NB4 (cell line): ENCODE measurements at places on chromosomes 7 and 10.

GRCh38 chr10:126839094-126839761 is 66.0 kb upstream of the DOCK1 start:
- no peak for DNase-seq

DNA sequence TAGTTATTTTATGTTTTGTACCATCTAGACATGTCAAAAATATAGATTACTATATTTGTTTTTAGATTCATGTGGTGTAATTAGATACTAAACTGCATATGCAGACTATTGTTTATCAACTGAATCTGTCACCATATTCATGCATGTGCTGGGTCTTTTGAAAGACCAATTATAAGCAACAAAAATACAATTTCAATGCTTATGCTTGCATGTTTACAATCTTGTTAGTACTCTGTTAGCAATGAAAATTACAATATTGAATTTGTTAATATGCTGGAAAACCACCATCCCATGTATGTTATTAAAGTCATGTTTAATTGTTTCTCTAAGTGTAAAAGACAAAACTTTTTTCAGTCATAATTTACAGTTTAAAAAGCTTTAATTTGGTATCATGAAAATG is 140.9 kb downstream of the HGF start:
- no peak for DNase-seq

DNA sequence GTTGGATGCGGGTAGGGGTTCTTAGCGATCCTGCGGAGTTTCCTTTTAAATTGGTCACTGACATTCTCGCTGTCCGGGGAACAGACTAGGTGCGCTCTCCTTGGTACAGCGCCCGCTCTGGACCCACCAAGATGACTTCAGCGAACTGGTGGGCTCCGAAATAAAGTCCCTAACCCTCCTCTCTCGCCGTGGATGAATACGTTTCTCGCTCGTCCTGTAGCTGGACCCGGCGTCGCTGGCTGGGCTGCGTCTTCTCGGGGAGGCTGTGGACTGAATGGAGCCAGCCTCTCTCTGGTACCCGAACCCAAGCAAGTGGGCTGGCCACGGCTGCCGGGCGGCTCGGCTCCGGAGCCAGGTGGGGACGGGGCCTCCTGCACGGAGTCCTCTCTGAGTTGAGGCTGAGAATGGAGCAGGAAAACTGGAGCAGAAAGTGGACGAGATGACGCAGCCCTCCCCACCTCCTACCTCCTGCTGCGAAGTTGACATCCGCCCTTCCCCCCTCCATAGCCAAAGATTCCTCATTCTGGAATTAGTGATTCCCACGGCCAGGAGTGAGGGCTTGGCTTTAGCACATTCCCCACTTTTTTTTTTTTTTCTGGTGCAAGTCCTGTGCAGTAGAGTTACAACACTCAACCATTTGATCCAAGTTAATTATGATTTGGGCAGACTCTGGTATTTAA is 1.5 kb downstream of the UNC5B start:
- no peak for DNase-seq

DNA sequence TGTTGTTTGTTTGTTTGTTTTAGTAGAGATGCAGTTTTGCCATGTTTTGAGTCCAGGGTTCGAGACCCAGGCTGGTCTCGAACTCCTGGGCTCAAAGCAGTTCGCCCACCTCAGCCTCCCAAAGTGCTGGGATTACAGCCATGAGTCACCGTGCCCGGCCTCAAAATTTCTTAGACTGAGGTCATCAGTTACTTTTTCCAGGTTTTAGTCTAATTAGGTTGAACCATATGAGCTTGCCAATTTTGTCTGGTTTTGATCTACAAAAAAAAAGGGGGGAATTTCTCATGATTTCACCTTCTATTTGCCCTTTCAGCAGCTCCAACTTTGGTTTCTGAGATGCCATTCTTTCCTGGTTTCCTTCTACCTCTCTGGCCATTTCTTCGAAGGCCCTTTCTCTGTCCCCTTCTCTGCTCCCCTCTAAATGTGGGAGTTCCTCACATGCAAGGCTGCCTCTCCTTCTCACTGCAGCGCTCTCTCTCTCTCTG is 5.5 kb downstream of the CUEDC2 start:
- DNase-seq, result no peak

DNA sequence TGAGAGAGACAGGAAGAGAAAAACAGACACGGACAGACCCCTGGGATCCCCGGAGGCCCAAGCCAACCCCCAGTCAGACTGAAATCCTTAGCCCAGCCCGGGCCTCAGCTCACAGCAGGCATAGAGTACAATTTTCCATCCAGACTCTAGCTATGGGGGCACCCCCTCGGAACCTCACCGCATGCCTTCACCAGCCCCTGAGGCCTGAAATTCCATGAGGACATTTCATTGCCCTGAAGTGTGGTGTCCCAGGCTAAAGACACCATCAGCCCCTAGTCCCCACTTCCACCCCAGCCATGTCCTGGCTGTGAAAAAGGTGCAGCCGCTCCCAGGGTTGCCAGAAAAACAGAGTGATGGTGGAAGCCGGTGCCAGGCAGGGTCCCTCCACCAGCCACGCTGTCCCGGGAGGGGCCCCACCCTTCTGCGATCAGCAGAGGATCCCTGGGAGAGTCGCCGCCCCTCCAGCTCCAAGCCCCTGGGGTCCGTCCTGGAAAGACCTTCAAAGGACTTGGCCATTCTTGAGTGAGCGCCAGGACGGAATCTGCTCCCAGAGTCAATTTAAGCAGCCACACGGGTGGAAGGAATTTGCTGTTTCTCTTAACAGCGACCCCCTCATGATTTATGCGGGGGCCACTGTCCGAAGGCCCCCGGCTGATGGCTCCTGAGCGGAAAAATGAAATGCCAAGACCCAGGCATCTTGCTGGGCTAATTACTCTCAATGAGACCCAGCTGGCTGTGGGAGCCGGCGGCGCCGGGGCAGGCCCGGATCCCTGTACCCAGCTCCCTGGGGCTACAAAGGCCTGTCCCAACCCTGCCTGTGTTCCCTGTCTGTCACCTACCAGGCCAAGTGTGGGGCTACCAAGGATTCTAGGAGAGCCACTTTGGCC is 23.2 kb downstream of the MYL10 start:
- DNase-seq, result no peak
